ENCODE measurements at places on chromosomes 6 and 20.

DNA sequence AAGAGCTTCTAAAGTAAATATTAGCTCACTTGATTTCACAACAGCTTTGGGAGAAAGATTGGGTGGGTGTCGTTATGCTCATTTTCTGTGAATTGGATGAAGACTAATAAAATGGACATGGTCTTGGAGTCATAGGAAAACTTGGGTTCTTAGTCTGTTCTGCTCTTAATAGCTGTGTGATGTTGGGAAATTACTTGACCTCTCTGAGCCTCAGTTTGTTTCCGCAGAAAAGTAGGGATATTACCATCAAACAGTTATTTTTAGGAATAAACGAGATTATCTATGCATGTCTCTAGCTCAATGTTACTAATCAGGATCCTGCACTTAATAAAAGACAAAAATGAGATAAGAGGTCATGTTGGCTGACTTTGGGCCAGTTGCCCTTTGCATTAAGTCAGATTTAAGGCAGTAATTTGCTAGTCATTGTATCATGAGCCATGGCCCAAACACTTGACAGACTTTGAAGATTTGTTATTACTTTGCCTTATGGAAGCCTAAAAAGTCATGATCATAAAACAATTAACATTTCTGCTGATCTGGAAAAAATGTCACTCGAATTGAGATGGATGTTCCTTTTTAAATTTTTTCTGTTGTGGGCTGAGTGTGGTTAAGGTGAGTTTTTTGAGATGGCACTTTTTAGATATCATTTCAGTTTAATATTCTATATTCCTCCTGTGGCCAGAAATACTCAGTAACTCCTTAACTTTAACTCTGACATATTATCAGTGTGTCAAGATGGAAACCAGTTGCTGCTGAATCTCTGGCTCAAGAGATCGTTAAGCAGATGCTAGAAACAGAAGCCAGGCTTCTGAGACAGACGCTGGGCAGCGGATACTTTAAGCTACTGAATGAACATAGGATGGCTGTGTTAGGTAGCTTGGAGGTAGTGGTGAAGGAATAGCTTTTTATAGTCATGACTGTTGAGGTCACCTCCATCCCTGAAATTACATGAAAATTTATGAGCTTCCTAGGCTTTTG, 291.6 kb downstream of the PHF3 start:
- H3K36me3 ChIP-seq, result no peaks in the 10 kb centered on the region
- no peaks in the 10 kb centered on the region for H3K27me3 ChIP-seq
- no peak for DNase-seq
- no peak overlapping the region for H3K27ac ChIP-seq

- peaks cover 3% of the 10 kb centered on the region for H3K36me3 ChIP-seq
- no peak overlapping the region for H3K27ac ChIP-seq
- no peak overlapping the region for H3K4me3 ChIP-seq
- DNase-seq, result no peak
Observed at GRCh38 chr6:4666886-4667513, 109.2 kb upstream of the CDYL start.

DNA sequence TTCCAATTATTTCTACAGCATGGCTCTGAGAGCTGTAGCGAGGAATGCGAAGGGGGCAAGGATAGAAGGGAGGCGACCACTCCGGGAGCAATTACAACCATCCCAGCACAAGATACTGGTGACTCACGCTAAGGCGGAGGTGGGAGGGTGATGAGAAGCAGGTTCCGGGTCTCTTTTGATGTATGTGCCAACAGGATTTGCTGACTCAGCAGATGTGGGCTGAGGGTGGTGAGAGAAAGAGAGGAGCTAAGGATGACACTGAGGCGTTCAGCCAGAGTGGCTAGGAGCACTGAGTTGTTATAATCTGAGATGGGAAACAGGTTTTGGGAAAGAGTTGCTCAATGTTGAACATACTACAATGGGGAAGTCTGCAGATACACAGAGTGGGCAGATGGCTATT, 9.3 kb upstream of the TXNDC5 start:
- no peak for DNase-seq
- no peaks in the 10 kb centered on the region for H3K27me3 ChIP-seq
- no peaks in the 10 kb centered on the region for H3K4me1 ChIP-seq
- no peaks in the 10 kb centered on the region for H3K36me3 ChIP-seq

DNA sequence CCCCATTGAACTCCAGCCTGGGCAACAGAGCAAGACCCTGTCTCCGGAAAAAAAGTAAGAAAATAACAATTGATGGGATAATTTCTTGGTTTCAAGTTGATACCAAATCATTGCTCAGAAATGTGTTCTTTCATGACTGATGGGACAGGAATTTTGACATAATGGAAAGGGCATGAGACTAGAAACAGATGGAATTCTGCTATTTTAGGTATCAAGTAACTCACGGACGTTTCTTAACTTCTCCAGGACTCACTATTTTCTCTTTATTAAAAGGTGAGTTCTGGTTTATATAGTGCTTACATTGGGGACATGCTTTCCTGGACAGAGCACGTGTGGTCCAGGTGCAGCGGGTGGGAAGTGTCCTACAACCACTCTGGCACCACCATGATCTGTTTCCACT, 6.0 kb upstream of the DSP start:
- H3K36me3 ChIP-seq, result no peaks in the 10 kb centered on the region
- H3K4me1 ChIP-seq, result peaks cover 5% of the 10 kb centered on the region
- DNase-seq, result no peak
- H3K4me3 ChIP-seq, result no peak overlapping the region

DNA sequence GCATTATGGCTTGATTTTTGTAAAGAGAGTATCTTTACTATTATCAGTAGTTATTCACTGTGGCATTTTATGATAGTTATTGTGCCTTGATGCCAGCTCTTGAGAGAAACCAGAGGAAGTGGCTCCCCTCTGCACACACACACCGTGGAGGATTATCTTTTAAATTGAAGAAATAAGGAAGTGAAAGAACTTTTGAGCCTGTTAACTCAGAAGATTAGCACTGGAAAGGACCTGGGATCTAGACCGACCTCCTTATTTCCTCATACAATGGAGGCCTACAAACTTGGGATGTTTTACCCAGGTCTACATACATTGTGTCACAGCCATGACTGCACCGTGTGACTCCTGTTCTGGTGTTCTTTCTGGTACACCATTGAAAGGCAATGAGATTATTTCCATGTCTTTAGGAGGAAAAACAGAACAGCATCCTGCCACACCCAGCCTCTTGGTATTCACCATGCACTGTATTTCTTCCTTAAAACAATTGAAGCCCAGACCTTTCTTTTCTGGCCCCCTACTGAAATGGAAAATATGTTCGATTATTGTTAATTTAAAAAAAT, 40.6 kb downstream of the HECA start:
- H3K36me3 ChIP-seq, result peaks cover 15% of the 10 kb centered on the region
- no peak for DNase-seq
- no peaks in the 10 kb centered on the region for H3K27me3 ChIP-seq

DNA sequence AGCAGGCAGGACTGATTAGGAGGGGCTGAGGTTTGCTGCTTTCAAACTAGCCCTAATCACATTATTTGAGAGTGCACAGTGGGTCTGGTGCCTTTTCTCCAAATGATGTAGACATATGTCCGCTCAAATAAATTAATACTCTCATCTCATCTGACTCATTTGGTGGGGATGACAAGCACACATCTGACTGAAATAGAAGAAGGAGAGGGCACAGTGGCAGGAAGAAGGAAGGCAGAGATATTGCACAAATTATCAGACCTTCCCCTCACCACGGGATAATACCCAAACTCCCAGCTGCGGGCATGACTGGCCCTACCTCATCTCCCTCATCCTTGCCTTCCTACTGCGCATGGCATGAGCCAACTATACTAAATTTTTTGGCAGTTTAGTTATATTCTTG, 33.9 kb upstream of the TNFRSF21 start:
- no peak for DNase-seq
- peaks cover 8% of the 10 kb centered on the region for H3K4me1 ChIP-seq
- no peaks in the 10 kb centered on the region for H3K36me3 ChIP-seq
- H3K4me3 ChIP-seq, result no peak overlapping the region
- peaks cover 3% of the 10 kb centered on the region for H3K27me3 ChIP-seq

DNA sequence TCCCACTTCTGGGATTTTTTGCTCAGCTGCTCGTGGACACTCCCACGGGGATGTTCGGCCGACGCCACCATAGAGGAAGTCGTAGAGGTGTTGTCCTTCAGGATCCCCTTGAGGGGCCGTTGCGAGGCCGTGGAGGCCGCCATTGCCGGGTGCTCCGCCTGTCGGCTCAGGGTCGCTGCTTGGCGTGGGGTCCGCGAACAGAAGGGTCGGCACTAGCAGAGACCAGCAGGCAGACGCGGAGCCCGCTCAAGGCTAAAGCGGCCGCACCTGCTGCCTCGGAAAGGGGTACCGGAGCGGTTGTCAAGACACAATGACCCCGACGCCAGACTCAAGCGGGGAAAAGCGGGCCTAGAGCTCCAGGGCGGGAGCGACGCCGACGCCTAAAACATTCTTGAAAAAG, 25.7 kb downstream of the PSMB9 start:
- DNase-seq, result no peak
- no peaks in the 10 kb centered on the region for H3K36me3 ChIP-seq
- no peak overlapping the region for H3K27ac ChIP-seq
- peaks cover 7% of the 10 kb centered on the region for H3K27me3 ChIP-seq
- no peak overlapping the region for H3K4me3 ChIP-seq
- H3K4me1 ChIP-seq, result no peaks in the 10 kb centered on the region

DNA sequence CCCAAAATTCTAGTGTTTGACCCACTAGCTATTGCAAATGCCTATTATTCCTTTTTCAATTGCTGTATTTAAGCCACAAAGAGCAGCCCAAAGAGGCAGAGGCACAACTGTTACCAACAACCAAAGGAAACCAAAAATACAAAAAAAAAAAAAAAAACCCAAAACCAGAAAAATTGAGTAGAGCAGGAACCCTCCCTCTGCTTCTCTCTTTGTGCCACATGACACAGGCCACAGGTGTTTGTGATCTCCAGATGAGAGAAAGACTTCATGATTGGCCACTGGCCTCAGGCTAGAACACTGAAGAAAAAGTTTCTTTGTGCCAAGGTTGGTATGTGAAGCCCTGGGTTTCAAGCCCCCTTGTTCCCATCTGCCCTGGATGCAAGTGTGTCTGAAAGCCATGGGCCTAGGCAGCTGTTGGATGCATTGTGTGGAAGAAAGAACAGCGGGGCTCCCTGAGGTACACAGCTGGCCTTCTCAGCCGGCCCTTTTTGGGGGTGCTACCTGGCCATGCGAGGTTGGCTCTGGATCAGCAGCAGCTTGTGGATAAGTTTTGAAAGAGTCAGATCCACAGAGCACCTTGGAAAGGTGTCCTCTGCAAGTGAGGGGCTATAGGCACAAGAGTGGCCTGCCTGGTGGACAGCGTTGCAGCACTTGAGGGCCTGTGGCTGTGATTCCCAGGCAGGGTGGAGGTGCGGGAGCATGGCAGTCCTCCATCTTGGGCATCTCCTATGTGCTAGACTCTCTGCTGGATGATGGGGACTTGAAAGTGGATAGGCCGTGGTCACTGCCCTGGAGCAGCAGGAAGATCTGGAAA, 204.5 kb downstream of the ZDHHC14 start:
- H3K36me3 ChIP-seq, result peaks cover 19% of the 10 kb centered on the region
- H3K27ac ChIP-seq, result no peak overlapping the region
- no peaks in the 10 kb centered on the region for H3K27me3 ChIP-seq
- H3K4me1 ChIP-seq, result peaks cover 25% of the 10 kb centered on the region

- peaks cover 37% of the 10 kb centered on the region for H3K36me3 ChIP-seq
- peaks cover 4% of the 10 kb centered on the region for H3K27me3 ChIP-seq
Observed at GRCh38 chr6:37285861-37286311, 27.9 kb upstream of the TMEM217 start.

GRCh38 chr20:58139849-58140786, 88.3 kb downstream of the ANKRD60 start:
- peaks cover 6% of the 10 kb centered on the region for H3K27me3 ChIP-seq
- DNase-seq, result no peak
- H3K27ac ChIP-seq, result no peak overlapping the region
- no peak overlapping the region for H3K4me3 ChIP-seq
- H3K4me1 ChIP-seq, result peaks cover 14% of the 10 kb centered on the region

DNA sequence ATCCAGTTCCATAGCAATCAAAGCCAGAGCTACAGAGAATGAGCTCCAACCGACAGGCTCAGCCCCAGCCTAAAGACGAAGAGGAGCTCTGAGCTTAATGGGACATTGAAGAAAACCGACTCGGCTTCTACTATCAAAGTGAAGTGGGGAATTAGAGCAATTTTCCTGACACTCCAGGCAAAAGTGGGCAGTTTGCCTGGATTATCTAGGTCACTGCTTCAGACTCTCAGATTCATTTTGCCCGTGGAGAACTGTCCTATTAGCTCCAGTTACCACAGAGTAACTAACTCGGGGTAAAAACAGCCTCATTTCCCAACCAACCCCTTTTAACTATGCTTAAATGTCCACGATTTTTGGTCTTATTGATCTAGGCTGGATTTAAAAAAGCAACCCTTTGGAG, 592.1 kb upstream of the NRSN1 start:
- H3K4me1 ChIP-seq, result peaks cover 29% of the 10 kb centered on the region
- H3K36me3 ChIP-seq, result peaks cover 8% of the 10 kb centered on the region
- DNase-seq, result no peak
- no peak overlapping the region for H3K4me3 ChIP-seq

- H3K4me3 ChIP-seq, result no peak overlapping the region
- H3K36me3 ChIP-seq, result peaks cover 11% of the 10 kb centered on the region
- no peak overlapping the region for H3K27ac ChIP-seq
- DNase-seq, result no peak
Observed at GRCh38 chr20:34946661-34947060, 8.9 kb downstream of the GSS start.

DNA sequence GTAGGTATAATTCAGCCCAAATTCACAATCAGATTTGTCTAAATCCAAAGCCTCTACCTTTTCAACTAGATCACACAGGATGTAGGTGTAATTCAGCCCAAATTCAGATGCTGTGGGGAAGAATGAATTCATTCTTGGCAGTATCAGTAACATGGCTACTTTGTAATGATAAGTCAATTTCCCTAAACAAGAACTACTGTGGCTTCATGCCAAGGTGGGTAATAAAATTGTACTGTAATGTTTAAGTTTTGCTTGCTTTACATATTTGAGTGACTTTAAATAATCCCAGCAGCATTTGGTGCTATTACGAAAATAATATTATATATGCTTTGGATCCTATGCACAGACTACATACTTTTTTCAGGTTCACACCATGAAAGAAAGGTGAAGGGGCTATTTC, 239.1 kb downstream of the HDGFL1 start:
- H3K4me1 ChIP-seq, result no peaks in the 10 kb centered on the region
- H3K4me3 ChIP-seq, result no peak overlapping the region
- no peak overlapping the region for H3K27ac ChIP-seq

GRCh38 chr6:88368071-88368787, 202.1 kb upstream of the CNR1 start:
- no peak overlapping the region for H3K27ac ChIP-seq
- no peaks in the 10 kb centered on the region for H3K27me3 ChIP-seq
- H3K36me3 ChIP-seq, result no peaks in the 10 kb centered on the region
- H3K4me1 ChIP-seq, result no peaks in the 10 kb centered on the region

DNA sequence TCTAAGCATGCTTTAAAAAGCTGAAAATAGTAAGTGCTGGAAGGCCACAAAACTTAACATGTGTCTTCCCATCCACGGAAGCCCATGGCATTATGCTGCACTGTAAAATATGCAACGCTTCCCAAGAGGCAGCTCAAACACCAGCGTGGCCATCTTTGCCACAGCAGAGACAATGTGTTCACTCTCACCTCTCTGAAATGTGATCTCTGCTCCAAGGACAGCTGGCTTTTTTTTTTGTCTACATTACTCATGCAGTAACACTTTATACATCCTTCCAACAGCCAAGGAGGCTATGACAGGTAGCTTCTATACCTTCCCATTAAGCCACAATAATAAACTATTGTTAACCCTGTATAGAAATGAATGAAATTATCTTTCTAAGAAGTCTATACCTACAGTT, 49.2 kb downstream of the BLOC1S5 start:
- H3K4me1 ChIP-seq, result peaks cover 9% of the 10 kb centered on the region
- H3K4me3 ChIP-seq, result no peak overlapping the region
- DNase-seq, result no peak
- H3K36me3 ChIP-seq, result peaks cover 5% of the 10 kb centered on the region

GRCh38 chr6:53066077-53066417, 843 bp downstream of the FBXO9 start:
- H3K4me1 ChIP-seq, result peaks cover 10% of the 10 kb centered on the region
- H3K27me3 ChIP-seq, result peaks cover 7% of the 10 kb centered on the region
- H3K4me3 ChIP-seq, result peak overlapping the region; percentile 93
- peak overlapping the region; percentile 71 for H3K27ac ChIP-seq
- DNase-seq, result peak; percentile 30

All from endothelial cell (in vitro differentiated cells).